ENCODE measurements at places on chromosomes 5 and 9.

GRCh38 chr9:27572566-27572917, 739 bp downstream of the C9orf72 start:
- DNase-seq: no peak

GRCh38 chr5:74441616-74442015, 198.9 kb downstream of the ENC1 start:
- no peak for DNase-seq

DNA sequence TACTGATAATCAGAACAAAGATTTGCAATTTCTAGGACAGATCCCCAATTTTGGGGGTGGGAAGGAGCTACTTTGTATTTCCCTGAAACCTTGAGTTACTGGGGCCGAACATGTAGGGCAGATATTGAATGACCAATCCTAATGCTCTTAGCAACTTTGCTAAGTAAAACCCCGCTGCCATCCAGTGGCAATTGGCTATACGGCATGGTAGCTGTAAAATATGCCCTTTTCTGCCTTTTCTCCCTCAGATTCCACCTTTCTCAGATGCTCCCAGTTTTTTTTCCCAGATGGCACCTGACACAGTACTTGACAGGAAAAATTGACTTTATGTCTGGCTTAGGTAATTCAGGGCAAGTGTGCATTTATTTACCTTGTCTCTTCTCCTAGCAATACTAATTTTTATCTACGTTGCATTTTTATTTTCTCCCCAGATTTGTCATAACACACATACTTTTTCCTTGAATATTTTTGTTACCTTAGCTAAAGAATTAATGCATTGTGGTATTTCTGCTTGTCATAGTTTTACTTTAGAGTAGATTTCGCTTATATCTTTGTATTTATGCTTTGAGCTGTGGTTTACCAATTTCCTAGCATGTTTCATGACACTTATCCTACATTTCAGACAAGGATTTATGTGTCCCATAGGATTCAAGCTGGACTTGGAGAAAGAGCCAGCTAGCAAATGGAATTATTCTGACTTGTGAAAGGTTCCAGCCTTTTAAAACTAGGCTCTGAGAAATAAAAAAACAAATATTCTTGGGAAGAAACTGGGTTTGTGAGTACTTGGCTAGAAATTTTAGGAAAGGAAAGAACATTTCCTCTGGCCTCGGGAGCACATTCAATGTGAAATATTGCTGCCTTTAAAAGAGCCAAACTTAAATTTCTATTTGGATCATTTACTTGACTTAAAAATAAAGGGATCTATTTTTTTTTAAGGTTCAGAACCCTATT, 37.4 kb downstream of the PIK3R1 start:
- DNase-seq: peak; percentile 23

- no peak for DNase-seq
Measured at GRCh38 chr5:178434851-178435250, 155.3 kb downstream of the COL23A1 start.

DNA sequence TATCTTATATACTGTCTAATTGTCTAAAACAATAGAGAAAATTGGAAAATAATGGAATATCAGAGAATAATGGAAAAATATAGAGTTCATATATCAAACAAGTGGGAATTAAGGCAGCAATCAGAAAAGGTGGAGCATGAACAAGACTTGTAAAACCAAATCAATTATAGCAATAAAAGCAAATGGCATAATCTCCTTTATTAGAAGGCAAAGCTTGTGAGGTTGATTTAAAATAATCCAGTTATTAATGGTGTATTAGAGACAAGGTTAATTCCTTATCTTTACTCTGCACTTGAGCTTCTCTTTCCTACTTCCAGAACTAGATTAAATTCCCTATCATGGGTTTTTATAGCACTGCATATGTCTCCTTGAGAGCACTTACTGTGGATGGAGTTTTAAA, 64.1 kb downstream of the AMBP start:
- DNase-seq: no peak

DNA sequence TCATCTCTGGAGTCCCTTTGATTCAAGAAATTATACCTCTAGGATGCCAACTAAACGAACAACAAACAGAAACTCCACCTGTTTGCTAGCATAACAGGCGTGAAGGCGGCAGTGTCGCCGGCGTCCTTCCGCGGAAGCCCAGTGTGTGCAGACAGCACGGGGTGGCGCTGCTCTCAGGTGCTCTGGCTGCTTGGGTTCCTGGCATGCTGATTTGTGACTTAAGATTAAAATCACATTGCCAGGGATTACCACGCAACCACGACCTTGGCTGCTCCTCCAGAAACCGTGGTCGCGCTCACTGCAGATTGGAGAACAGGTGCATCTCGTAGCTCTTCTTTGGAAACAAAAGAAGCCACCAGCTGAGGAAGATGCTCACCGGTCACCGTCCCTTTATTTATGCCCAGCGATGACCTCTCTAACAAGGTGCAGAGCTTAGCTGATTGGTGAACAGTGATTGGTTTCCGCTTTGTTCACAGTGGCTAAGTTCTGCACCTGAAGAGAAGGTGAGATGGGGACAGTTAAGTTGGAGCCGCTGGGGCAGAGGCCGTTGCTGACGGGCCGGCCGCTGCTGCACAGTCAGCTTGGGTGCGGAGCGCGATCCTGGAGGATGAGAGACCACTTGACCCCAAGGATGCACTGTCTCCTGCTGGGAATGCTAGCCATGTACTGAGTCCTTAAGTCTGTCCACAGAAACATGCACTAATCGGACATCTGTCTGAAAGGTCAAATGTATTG, 232.3 kb downstream of the FANCC start:
- DNase-seq: no peak

GRCh38 chr5:178238711-178239592, 6.3 kb upstream of the PHYKPL start:
- no peak for DNase-seq

- DNase-seq: no peak
Measured at GRCh38 chr5:127410959-127411358, 106.5 kb upstream of the PRRC1 start.

DNA sequence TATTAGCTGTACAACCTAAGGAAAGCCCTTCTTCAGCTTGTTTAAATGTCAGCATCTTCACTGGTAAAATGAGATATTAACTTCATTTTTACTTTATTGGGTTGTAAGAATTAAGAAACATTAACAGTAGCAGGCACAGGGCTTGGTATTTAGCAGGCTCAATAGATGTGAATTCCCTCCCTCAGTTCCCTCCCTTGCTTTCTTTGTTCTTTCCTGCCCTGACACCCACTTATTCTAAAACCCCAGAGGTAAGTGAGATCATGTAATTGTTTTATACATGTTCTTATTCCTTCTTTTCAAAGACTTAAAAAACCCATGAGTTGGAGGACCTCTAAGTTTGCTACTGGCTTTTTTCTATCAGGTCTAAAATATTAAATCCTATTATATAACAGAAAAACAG, 73.3 kb upstream of the IFNK start:
- DNase-seq: no peak

DNA sequence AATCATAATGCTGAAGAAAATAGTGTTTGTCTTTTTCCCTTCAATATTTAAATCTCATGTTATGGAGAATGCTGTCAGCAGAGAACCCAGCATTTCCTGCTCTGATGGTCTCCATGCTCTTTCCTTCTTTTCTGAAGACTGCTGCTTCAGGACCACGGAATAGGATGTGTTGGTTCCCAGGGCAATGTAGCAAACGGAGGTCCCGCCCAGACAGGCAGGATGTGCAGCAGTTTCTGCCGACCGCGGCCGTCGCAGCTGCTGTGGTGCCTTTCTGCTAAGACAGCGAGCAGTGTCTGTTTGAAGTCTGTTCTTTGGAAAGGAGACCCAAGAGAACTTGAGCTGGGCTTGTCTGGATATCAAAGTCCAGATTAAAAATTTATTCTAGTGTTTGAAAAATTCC, 654.3 kb downstream of the CCDC171 start:
- DNase-seq: no peak

DNA sequence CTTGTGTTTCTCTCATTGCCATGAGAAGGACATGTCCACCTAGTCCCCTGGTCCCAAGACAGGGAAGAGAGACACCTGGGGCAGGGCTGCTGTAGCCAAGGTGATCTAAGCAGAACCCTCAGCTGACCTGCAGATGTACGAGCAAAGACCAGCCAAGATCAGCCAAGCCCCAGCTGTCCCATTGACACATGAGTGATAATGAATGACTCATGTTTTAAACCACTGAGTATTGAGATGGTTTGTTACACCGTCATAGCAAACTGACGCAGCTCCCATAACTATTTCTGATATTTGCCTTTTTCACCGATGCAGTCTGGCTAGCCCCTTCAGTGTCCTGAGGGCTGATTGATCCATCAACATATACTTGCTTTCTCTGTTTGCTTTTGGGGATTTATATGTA, 6.7 kb downstream of the OR1K1 start:
- DNase-seq: peak; percentile 2

DNA sequence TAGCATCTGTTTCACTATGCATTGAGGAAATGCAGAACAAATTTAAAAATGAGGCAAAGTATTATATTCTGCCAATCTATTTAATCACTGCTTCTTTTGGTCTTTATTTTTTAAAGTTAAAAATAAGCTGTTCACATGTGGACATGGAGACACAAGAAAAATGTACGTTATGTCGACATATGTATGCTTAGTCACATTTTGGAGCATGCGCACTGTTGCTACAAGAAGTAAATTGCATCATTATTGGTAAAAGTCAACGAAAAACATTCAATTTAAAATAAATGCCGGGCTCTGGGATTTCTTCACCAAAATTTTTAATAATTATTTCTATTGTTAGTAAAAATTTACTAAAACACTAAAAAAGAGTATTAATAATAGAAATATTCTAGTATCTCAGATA, 876.3 kb upstream of the CTNND2 start:
- no peak for DNase-seq
